ENCODE measurements at places on chromosomes 13 and 19. TPM values are rescaled to one million over a fixed set of nuclear protein-coding genes. Genes with fewer than 3 reads are reported as not detected.

KIR2DL4 gene
- not detected for total RNA-seq

FGF14 gene
- total RNA-seq, result not detected

KASH5 gene
- 0.73 TPM for total RNA-seq

SHISA7 gene
- total RNA-seq, result not detected

ERFL gene
- total RNA-seq, result 1.5 TPM

ZNF155 gene
- 6.7 TPM for total RNA-seq
